Tracheal epithelial cell (primary cell): ENCODE measurements at places on chromosomes 2 and 18. TPM values are rescaled to one million over a fixed set of nuclear protein-coding genes. Genes with fewer than 3 reads are reported as not detected.

The EPC2 gene
- 9.2 and 10.2 TPM in 2 replicates for total RNA-seq

The LRRC30 gene
- not detected in 2 replicates for total RNA-seq

The FOXI3 gene
- total RNA-seq: not detected in 2 replicates

The SIX3 gene
- total RNA-seq: not detected in 2 replicates

The ASB18 gene
- total RNA-seq: not detected in 2 replicates
